ENCODE measurements at places on chromosomes 5 and 9. TPM values are rescaled to one million over a fixed set of nuclear protein-coding genes. Genes with fewer than 3 reads are reported as not detected.

- no peaks in the 10 kb centered on the region for H3K36me3 ChIP-seq
- no peak overlapping the region for H3K27ac ChIP-seq
- no peak for DNase-seq
- peaks cover 77% of the 10 kb centered on the region for H3K27me3 ChIP-seq
- no peaks in the 10 kb centered on the region for H3K4me1 ChIP-seq
Measured at GRCh38 chr5:135193213-135194125, 159.4 kb upstream of the PITX1 start.

- no peaks in the 10 kb centered on the region for H3K27me3 ChIP-seq
- no peak overlapping the region for H3K27ac ChIP-seq
- DNase-seq, result no peak
- H3K4me3 ChIP-seq, result no peak overlapping the region
Measured at GRCh38 chr9:2215921-2216441, 200.8 kb downstream of the SMARCA2 start.

DNA sequence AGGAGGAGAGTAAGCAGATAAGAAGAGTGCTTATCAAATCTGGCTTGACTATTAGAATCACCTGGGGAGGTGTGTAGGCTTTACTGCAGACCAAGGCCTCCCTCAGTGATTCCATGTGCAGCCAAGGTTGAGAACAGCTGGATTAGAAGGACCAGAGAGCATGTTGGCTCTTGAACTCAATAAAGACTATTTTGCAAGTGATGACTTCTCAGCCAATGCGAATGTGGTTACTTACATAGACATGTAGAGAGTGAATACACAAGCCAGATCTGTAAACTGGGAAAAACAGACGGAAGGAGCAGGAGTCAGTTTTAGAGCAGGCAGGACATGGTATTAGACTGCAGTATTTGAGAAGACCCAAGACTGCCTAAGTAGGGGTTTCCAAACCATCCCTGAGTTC is 48.5 kb downstream of the MAMDC2 start:
- H3K4me1 ChIP-seq, result no peaks in the 10 kb centered on the region
- no peaks in the 10 kb centered on the region for H3K36me3 ChIP-seq
- no peak overlapping the region for H3K27ac ChIP-seq
- DNase-seq, result no peak

GRCh38 chr9:106707291-106707690 is 155.7 kb upstream of the ZNF462 start:
- H3K4me3 ChIP-seq, result no peak overlapping the region
- no peak overlapping the region for H3K27ac ChIP-seq
- no peak for DNase-seq
- H3K4me1 ChIP-seq, result no peaks in the 10 kb centered on the region

Gene PCDHA10
- not detected for total RNA-seq

GRCh38 chr9:126758916-126759585 is 45.8 kb upstream of the ZBTB43 start:
- H3K36me3 ChIP-seq, result no peaks in the 10 kb centered on the region
- no peaks in the 10 kb centered on the region for H3K4me1 ChIP-seq
- no peak for DNase-seq
- H3K27ac ChIP-seq, result no peak overlapping the region

GRCh38 chr5:75405296-75405695 is 68.3 kb downstream of the HMGCR start:
- no peak for DNase-seq
- no peak overlapping the region for H3K4me3 ChIP-seq
- peaks cover 31% of the 10 kb centered on the region for H3K36me3 ChIP-seq
- H3K4me1 ChIP-seq, result peaks cover 3% of the 10 kb centered on the region

DNA sequence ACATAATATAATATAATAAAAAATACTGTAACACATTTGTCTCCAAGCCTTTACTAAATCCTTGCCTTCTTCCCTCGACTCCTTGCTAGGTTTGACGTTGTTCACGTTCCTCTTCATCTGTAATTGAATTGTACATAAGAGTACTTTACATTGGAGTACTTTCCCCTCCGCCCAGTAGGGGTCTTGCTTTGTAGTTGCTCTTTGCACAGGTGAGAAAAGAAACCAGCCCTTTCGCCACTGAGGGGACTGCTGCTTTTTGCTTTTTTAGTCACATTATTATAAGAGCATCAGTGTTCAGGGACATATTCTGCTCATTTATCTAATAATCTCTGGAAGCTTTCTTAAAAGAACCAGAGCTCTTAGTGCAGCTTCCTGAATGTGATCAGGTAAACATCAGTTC is 115.0 kb downstream of the CETN3 start:
- H3K36me3 ChIP-seq, result no peaks in the 10 kb centered on the region
- no peak overlapping the region for H3K27ac ChIP-seq
- DNase-seq, result no peak
- no peak overlapping the region for H3K4me3 ChIP-seq

Gene MEF2C
- 0.33 TPM for total RNA-seq

DNA sequence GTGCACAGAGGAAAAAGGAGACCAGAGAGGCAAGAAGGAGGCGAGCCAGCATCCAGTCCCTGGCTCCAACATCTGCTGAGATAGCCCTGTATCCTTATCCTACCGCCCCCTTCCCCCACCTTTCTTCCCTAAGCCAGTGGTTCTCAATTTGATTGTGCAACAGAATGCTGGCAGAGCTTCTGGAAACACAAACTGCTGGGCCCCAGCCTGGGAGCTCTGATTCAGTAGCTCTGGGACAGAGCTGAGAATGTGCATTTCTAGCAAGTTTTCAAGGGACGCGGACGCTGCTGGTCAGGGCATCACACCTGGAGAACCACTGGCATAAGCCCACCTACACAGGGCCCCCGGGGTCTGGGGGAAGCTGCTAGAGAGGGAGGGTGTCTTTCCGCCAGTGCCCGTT is 21.1 kb downstream of the AK8 start:
- H3K4me1 ChIP-seq, result peaks cover 6% of the 10 kb centered on the region
- no peaks in the 10 kb centered on the region for H3K36me3 ChIP-seq
- H3K27ac ChIP-seq, result no peak overlapping the region

DNA sequence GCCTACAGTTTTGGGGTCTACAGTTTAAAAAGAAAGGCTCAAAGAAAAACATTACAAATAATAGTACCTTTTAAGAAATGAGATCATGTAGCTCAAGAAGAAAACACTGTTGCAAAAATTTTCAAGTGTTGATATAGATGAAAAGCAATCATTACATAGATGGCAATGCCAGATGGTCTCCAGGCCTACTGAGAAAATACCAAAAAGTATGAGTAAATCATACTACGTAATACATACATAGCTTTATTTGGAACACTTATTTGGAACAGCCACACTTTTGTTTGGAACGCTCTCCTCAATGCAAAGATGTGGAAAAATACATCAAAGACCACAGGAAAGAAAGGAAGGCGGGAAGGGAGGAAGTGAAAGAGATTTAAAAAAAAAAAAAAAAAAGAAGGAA is 44.1 kb downstream of the MARCHF11 start:
- DNase-seq, result no peak
- H3K36me3 ChIP-seq, result no peaks in the 10 kb centered on the region
- H3K4me3 ChIP-seq, result no peak overlapping the region
- no peaks in the 10 kb centered on the region for H3K4me1 ChIP-seq

Gene LCN15
- not detected for total RNA-seq

DNA sequence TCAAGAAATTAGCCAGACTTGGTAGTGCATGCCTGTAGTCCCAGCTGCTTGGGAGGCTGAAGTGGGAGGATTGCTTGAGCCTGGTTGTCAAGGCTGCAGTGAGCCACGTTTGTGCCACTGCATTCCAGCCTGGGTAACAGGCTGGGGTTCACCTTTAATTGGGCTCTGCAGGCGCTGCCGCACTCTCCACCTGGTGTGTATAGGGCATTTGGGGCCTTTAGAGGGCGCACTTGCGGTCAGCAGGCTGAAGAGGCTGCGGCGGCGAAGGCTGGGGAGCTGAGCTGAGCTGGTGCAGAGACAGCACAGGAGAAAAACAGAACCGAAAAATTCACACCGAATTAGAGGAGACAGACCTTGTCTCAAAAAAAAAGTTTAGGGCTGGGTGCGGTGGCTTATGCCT is 31.2 kb downstream of the CDK7 start:
- DNase-seq, result no peak
- H3K4me1 ChIP-seq, result no peaks in the 10 kb centered on the region
- H3K4me3 ChIP-seq, result no peak overlapping the region

- H3K27ac ChIP-seq, result no peak overlapping the region
- H3K27me3 ChIP-seq, result peaks cover 2% of the 10 kb centered on the region
- H3K4me3 ChIP-seq, result no peak overlapping the region
- DNase-seq, result no peak
Measured at GRCh38 chr5:31366941-31367340, 165.0 kb downstream of the DROSHA start.

Gene TLX3
- not detected for total RNA-seq

DNA sequence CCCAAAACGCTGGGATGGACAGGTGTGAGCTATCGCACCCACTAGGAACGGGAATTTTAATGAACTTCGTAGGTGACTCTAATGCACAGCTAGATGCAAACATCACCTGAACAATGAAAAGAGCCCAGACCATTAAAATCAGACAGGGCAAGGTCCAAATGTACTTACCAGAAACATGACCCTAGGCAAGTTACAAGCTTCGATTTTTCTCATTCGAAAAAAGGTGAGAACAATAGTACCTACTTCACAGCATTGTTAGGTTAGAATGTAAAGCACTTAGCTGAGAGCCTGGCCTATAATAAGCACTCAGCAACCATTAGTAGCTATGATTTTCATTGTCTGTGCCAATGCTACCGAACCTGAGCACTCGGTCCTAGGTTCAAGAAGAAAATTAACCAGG is 5.8 kb upstream of the KLHL3 start:
- H3K4me3 ChIP-seq, result no peak overlapping the region
- peaks cover 3% of the 10 kb centered on the region for H3K36me3 ChIP-seq
- H3K27me3 ChIP-seq, result peaks cover 4% of the 10 kb centered on the region
- DNase-seq, result no peak
- no peak overlapping the region for H3K27ac ChIP-seq
- peaks cover 6% of the 10 kb centered on the region for H3K4me1 ChIP-seq

Gene DRD1
- total RNA-seq, result not detected

Gene PDCD1LG2
- total RNA-seq, result 1.5 TPM

GRCh38 chr9:18499062-18499461 is 25.1 kb downstream of the ADAMTSL1 start:
- no peaks in the 10 kb centered on the region for H3K36me3 ChIP-seq
- no peak overlapping the region for H3K4me3 ChIP-seq
- H3K27me3 ChIP-seq, result no peaks in the 10 kb centered on the region
- H3K4me1 ChIP-seq, result no peaks in the 10 kb centered on the region

DNA sequence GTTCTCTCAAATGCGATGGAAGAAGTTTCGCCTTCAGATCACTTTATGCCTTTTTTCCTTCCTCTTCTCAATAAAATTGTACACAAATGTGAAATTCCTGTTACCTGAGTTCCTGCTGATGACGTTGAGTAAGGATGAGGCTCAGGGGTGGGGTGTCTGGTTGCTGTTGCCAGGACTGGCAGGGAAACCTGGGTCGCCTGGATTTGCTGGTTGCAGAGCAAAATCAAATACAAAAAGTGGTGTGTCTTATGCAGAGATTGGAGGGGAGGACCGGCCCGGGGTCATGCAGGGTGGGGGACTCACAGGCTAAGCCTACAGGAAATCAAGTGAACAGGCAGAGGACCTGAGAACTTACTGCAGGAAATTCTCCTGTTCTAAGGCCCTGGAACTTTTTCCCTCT is 39.2 kb downstream of the ANXA2R start:
- H3K4me3 ChIP-seq, result no peak overlapping the region
- DNase-seq, result peak; percentile 53
- no peak overlapping the region for H3K27ac ChIP-seq
- no peaks in the 10 kb centered on the region for H3K36me3 ChIP-seq

DNA sequence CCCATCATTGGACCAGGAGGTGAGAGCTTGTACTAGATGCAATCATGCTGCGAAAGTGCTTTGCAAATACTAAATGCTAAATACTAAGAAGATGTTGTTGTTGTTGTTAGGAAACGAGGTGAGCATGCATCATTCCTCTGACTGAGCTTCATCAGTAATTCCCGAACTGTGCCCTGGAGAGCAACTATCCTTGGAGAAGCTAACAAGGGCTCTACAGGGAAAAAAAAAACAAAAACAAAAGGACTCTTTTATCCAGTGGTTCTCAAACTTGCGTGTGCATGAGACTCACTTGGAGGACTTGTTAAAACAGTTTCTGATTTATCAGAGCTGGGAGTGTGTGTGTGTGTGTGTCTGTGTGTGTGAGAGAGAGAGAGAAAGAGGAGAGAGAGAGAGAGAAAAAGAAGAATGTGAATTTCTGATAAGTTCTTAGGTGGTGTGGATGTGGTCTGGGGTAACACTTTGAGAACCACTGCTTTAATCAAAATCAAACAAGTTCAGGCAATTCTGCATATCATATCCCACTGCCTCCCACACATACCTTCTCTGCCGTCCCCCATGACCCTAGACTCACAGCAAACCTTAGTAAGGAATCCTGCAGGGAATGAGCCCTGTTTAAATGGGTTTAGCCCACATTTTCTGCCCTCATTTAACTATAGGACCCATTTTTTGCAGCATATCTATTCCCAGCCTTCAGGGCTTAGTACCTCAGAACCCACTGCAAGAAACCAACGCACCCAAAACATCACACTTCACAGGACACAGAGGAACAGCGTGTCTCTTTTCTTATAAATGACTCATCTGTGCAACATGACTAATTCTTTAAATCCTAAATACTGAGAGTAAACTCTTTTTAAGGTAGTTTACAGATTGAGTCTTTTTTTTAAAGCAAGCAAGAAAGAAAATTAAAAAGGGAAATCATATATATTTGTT is 48.9 kb downstream of the PDE6A start:
- no peak for DNase-seq
- H3K27me3 ChIP-seq, result no peaks in the 10 kb centered on the region
- no peaks in the 10 kb centered on the region for H3K36me3 ChIP-seq
- peaks cover 2% of the 10 kb centered on the region for H3K4me1 ChIP-seq

Gene ALDH1B1
- total RNA-seq, result 36.5 TPM

Gene GRM6
- not detected for total RNA-seq

Gene EFNA5
- not detected for total RNA-seq

GRCh38 chr5:178123966-178124925 is 6.6 kb upstream of the RMND5B start:
- H3K4me3 ChIP-seq, result no peak overlapping the region
- no peak for DNase-seq
- no peaks in the 10 kb centered on the region for H3K36me3 ChIP-seq
- H3K4me1 ChIP-seq, result peaks cover 11% of the 10 kb centered on the region

Gene SPINK6
- not detected for total RNA-seq

Gene SH3TC2
- not detected for total RNA-seq

Gene SHC3
- total RNA-seq, result not detected

DNA sequence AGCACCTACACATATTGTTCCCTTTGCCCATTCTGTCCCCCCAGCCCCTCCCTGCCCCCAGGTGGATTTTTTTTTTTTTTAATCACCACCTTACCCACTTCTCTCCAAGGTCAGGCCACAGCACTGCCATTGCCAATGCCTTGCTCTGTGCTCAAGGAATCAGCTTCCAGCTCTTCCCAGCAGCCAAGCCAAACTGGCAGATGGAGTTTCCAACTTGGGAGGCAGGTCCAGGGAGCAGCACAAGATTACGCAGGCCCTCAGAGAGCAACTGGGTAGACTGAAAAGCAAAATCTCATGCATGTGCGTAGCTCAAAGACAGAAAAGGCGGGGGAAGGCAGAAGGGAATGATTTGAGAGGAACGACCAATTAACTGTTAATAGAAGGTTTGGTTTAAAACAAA is 15.1 kb downstream of the GRHPR start:
- no peak overlapping the region for H3K4me3 ChIP-seq
- no peaks in the 10 kb centered on the region for H3K4me1 ChIP-seq
- no peak for DNase-seq
- no peaks in the 10 kb centered on the region for H3K27me3 ChIP-seq
